Fibroblast of lung (primary cell): ENCODE measurements at places on chromosomes 2 and 18. TPM values are rescaled to one million over a fixed set of nuclear protein-coding genes. Genes with fewer than 3 reads are reported as not detected.
A peak's percentile ranks its signal among the peaks of the same experiment; 100 is the strongest.

DNA sequence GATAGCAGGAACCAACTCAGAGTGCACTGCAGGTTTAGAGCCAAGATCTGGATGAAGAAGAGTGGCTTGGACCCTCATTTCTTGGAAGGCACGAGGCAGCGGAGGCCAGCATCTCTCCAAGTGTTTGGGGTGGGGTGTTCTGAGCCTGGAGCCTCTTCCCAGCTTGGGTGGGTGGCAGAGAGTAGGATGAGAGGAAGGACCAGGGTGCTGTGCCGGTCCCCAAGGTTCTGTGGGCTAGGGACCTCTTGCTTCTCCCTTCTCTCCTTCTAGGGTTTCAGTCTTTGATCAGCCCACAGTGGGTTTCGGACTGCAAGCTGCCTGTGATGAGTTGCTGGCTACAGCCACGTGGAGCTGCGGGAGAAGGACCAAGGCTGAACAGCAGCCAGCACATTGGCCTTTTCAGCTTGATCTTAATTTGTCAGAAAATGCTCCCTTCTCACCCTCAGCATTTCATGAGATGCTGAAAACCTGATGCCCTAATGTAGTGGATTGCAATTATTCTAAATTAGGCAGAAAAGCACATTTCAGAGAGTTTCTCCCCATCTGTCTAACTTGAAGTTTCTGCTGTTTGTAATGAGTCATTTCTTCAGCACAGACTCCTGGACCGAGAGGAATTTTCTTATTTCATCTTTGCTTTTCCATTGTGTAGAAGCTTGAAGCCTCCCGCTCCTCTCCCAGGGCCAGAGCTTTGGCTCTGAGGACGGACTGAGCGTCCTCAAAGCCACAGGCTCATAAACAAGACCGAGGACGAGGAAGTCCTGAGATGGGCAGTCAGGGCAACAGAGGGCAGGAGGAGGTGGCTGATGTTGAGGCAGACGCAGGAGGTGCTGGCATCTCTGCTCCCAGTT lies 99.1 kb upstream of the HDAC4 start:
- no peak overlapping the region for H3K4me3 ChIP-seq
- H3K4me1 ChIP-seq: no peaks in the 10 kb centered on the region
- no peaks in the 10 kb centered on the region for H3K27me3 ChIP-seq
- H3K36me3 ChIP-seq: no peaks in the 10 kb centered on the region

- H3K27ac ChIP-seq: no peak overlapping the region
- H3K4me3 ChIP-seq: no peak overlapping the region
- H3K27me3 ChIP-seq: no peaks in the 10 kb centered on the region
- no peaks in the 10 kb centered on the region for H3K36me3 ChIP-seq
- no peak for DNase-seq
Measured at GRCh38 chr18:48809365-48809764, 141.4 kb downstream of the SMAD7 start.

The NPHP1 gene
- total RNA-seq: 5.0 and 5.6 TPM in 2 replicates

The HOXD1 gene
- not detected in 2 replicates for total RNA-seq

The RTP5 gene
- total RNA-seq: not detected in 2 replicates

DNA sequence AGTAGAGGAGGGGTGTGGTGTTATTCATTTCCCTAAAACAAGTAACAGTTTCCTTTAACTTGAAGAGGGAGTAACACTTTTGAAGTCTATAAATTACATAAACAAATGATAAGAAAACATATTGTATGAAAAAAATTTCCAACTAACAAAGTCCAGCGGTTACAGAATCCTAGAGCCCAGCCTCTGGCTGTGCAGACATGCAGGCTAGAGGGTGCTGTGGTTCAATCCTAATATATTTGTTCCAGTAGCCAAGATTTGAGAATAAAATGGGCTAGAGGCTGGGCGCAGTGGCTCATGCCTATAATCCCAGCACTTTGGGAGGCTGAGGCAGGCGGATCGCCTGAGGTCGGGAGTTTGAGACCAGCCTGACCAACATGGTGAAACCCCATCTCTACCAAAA lies 56.9 kb downstream of the WDR75 start:
- H3K4me3 ChIP-seq: no peak overlapping the region
- H3K27me3 ChIP-seq: no peaks in the 10 kb centered on the region
- no peaks in the 10 kb centered on the region for H3K4me1 ChIP-seq
- H3K27ac ChIP-seq: no peak overlapping the region
- no peak for DNase-seq
- H3K36me3 ChIP-seq: no peaks in the 10 kb centered on the region

DNA sequence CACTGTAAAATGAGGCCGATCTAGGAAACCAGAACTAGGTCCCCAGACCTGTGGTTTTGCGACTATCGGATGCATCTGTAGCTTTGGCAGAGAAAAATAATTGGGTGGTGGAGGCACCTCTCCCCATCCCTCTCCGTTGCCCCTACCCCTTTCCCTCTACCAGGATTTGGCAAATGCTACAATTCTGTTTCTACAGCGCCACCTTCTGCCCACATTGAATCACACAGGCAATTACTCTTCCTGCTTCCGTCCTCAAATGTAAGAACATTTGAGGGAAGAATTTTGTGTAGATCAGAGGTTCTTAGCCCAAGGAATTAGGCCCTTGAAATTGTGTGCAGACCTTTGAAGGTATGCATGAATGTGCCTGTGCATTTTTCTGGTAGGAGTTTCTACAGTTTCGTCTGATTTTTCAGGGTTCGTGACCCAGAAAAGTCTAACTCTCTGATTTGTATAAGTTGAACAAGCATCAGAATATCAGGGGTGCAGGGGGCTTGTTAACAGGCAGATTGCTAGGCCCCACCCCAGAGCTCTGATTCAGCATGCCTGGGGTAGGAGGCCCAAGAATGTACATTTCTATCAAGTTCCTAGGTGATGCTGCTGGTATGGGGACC lies 11.2 kb downstream of the ATP6V1B1 start:
- H3K4me3 ChIP-seq: no peak overlapping the region
- no peak overlapping the region for H3K27ac ChIP-seq
- peak; percentile 66 for DNase-seq
- peaks cover 8% of the 10 kb centered on the region for H3K4me1 ChIP-seq
- no peaks in the 10 kb centered on the region for H3K36me3 ChIP-seq
- no peaks in the 10 kb centered on the region for H3K27me3 ChIP-seq

The STON1 gene
- 12.1 and 16.7 TPM in 2 replicates for total RNA-seq

The FOXD4L1 gene
- 0.17 and 0.26 TPM in 2 replicates for total RNA-seq

The CDH20 gene
- total RNA-seq: 0.26 TPM in 1 of 2 replicates, not detected in the other

GRCh38 chr2:234630801-234631261 lies 133.9 kb upstream of the ARL4C start:
- no peaks in the 10 kb centered on the region for H3K27me3 ChIP-seq
- H3K36me3 ChIP-seq: no peaks in the 10 kb centered on the region
- peaks cover 21% of the 10 kb centered on the region for H3K4me1 ChIP-seq
- H3K27ac ChIP-seq: no peak overlapping the region
- peak; percentile 55 for DNase-seq

DNA sequence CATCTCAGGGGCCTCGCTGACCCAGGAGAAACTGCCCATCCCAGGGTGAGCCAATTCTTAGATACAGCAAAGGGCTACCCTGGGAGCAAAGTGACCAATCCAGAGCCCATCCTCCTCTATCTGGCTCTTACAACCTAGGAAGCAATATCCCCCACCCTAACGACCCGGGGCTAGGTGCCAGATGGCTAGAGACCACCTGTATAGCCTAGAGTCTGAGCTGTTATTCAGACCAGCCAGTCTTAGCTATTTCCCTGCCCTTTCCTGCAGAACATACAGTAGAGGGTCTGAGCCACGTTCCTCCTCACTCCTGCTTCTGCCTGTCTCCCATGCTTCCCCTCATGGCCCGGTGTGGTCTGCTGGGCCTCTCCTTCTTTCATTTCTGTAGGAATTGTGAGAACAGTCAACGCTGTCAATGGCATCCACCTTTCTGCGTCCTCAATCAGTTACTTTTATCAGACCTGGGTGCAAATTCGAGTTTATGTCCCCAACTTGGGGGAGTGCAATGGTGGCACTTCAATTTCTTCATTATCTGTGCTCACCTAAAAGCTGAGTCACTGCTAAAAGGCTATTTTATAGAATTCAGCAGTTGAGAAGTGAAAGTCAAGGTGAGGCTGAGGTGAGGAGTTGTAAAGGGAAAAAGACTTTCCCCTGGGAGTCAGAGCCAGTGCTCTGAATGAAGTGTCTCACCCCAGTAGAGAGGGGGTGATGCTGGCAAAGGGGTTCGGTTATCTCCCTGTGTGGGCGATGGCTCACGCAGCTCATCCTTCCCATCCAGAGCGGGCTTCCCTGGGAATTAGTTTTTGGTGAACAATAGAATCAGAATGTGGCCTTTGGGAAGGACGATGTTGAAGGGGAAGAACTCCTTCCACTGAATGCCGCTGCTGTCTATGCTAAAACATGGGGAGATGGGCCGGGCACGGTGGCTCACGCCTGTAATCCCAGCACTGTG lies 42.4 kb downstream of the LONRF2 start:
- DNase-seq: no peak
- H3K36me3 ChIP-seq: no peaks in the 10 kb centered on the region
- H3K4me3 ChIP-seq: no peak overlapping the region
- no peak overlapping the region for H3K27ac ChIP-seq

The CYP20A1 gene
- total RNA-seq: 36.3 and 48.0 TPM in 2 replicates

- H3K27me3 ChIP-seq: no peaks in the 10 kb centered on the region
- no peak overlapping the region for H3K4me3 ChIP-seq
- no peak overlapping the region for H3K27ac ChIP-seq
Measured at GRCh38 chr2:3654531-3655225, 3.3 kb upstream of the ALLC start.

DNA sequence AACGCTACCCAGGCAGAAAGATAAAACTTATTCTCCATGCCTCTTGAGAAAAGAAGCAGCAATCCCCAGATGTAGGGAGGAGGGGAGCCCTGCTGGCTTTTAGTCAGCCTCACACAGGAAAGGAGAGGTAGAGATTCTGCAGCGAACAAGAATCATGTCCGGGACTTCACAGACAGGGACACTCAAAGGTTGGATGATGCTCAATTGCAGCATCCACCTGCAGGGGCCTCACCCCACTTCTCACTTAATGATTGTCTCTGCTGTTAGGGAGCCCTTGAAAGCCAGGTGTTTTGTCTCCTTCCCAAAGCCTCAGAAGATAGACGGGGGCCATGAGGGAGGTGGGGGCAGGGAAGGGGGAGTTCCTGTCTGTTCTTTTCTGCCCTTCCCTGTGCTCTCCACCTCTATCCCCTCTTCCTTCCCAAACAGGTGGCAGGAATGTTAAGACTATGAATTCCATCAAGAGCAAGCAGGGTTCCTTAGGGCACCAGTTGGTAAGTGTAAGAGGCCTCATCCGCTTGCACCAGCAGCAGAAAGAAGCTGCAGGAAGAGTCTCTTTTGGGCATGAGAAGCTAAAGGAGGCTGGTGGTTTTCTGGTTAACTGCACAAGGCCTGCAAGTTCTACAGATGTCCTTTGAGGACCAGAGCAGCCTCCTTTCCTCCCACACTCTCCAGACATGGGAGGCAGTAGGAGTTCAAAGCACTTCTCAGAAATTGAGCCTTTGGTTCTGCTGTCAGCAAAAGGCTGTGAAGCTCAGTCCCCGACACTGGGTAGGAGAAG lies 154.7 kb upstream of the TNP1 start:
- H3K36me3 ChIP-seq: no peaks in the 10 kb centered on the region
- H3K27ac ChIP-seq: no peak overlapping the region
- H3K27me3 ChIP-seq: peaks cover 5% of the 10 kb centered on the region
- H3K4me3 ChIP-seq: no peak overlapping the region
- no peak for DNase-seq
- H3K4me1 ChIP-seq: no peaks in the 10 kb centered on the region

The CD8A gene
- total RNA-seq: not detected in 2 replicates

GRCh38 chr2:68287580-68288441 lies 31.9 kb downstream of the CNRIP1 start:
- H3K27ac ChIP-seq: no peak overlapping the region
- peaks cover 2% of the 10 kb centered on the region for H3K4me1 ChIP-seq
- no peak overlapping the region for H3K4me3 ChIP-seq
- peak; percentile 50 for DNase-seq

The SERPINB7 gene
- 1.0 and 3.0 TPM in 2 replicates for total RNA-seq

The SPOPL gene
- 15.2 and 15.7 TPM in 2 replicates for total RNA-seq

- H3K27ac ChIP-seq: no peak overlapping the region
- H3K27me3 ChIP-seq: no peaks in the 10 kb centered on the region
- no peak for DNase-seq
- no peaks in the 10 kb centered on the region for H3K4me1 ChIP-seq
Measured at GRCh38 chr2:129765678-129766351, 213.7 kb upstream of the RAB6C start.

The LRRC30 gene
- not detected in 2 replicates for total RNA-seq

DNA sequence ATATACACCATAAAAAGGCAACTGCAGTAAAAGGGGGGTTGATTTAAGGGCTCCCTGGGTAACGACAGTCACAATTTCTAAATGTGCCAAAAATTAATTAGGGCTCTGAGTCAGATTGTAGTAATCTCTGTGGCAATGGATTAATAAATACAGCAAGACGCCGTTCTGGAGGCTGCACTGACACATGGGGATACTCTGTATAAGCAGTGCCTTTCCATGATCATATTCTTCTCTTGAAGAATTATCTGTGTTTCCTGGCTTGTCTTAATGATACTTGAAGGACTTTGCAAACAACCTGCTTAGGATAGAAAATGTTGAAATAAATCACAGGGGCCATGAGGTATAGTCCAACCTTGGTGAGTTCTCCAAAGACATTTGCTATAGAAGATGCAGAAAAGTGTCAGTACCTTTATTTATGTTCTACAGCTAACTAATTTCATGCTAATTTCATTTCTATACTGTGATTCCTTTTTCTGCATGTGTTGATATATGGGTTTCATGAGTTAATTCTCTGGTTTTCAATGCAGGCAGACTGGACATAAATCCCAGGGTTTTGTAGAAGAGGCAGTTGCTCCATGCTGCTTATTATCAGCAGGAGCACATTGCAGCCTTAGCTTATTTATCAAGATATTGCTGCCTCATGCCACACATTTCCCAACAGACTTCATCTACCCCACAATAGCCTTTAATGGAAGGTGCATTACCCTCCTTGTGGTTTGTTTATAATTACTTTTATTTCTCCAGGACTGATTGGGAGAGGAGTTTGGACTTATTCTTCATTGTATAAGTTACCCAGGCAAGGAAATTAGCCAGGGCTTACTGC lies 54.8 kb downstream of the HNMT start:
- no peaks in the 10 kb centered on the region for H3K4me1 ChIP-seq
- no peak overlapping the region for H3K4me3 ChIP-seq
- DNase-seq: no peak
- no peaks in the 10 kb centered on the region for H3K36me3 ChIP-seq

DNA sequence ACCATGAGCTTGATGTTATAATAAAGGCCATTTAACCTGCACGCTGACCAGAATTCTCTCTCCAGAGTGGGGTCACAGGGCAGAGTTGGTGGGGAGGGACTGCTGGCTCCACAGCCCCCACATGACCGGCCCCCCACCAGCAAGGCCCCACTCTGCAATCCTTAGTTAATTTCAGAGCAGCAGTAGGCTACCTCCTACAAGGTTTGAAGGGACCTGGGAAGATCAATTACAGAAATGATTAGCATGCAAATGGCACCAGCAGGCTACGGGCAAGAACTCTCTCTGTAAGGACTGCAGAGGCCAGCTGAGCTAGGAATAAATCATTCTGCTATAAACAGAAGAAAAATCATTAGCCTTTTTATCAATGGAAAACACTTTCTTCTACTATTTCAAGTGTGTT lies 135.3 kb downstream of the C1D start:
- no peak overlapping the region for H3K4me3 ChIP-seq
- no peaks in the 10 kb centered on the region for H3K36me3 ChIP-seq
- no peak for DNase-seq
- no peaks in the 10 kb centered on the region for H3K4me1 ChIP-seq
